Stimulated activated naive CD4-positive, alpha-beta T cell treated with Interleukin-2 at 50 U/mL for 16 hours (primary cell): ENCODE measurements at places on chromosomes 3 and 15.

GRCh38 chr3:185934767-185935464 lies 2.9 kb downstream of the TRA2B start:
- DNase-seq = no peak

DNA sequence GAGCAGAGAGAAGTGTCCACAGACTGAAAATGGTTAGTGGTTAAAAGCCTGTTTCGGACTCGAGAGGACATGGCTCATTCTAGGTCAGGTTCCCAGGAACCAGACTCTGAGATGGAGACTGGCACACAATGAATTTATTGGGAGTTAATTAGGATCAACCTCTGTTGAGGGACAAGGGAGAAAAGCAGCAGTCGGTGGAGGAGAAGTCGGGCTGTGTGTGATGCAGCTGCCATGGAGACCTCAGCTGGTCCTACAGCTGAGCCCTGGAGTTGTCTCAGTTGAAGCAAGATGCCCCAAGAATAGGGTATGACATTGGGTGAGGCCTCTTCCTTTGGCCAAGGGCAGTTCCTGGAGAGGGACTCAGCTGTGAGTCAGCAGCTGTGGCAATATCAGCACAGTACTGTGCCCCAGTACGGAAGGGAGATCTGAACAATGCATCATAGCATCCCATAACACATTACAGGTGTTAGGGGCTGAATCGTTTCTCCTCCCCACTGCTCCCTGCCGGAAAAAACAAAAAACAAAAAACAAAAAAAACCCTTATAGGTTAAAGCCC lies 105.4 kb downstream of the ABHD5 start:
- DNase-seq = no peak

DNA sequence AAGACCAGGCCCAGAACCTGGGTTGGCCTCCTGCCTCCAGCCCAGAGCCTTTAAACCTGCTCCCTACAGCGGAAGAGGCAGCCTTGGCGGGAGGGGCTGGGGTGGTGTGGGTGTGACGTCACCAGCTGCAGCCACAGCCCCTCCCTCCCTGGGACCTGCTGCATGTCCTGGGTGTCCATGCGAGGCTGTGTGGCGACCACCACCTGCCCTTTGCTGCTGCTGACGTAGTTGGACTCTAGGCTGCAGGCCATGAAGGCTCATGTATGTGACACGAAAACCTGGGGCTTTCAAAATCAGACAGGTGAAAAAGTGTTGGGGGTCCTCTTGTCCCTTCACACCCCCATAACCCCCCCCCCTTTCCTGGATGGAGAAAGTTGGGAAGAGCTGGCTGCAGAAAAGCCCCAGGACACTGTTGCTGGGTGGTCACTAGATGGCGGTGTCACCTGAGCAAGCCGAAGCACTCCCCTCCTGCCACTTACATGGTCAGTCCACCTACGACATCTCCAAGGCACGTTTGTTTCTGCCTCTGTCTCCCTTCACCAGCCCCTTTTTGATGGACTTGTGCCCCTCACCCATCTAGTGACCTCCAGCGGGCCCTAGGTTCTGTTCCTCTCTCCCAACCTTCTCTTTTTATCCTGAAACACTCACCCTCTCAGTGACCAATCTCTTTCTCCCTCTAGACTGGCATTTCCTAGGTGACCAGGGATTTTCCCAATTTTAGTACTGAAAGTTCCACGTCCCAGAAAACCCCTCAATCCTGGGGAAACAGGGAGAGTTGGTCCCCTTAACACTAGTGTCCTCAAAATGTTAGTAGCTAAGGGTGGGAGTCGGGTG lies 35.2 kb downstream of the SLC6A20 start:
- no peak for DNase-seq

DNA sequence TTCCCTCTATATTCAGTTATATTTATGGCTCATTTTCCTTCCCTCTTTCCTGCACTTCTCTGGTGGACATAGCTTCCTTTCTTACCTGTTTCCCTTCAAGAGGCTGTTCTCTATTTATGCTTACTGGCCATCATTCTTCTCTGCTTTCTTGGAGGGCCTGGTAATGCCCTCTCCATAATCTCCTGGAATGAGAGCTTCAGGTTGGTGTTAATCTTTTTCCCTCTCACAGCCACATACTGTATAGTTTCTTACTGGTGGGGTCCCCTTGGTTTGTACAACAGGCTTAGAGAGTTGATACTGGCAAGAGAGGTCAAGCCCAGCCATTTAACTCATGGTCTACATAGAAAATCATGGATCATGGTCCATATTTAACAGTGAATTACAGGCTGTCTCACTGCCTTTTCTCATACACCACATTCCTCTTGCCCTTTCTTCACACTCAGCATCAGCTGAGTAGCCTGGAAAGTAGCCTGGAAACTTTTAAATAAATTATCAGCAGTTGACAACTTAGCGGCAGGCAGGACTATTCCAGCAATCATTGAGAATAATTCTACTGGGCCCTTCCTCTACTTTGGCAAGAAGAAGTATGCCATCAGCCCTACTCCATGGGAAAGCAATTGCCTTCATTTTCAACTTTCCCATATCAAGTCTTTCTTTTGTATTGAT lies 38.0 kb upstream of the DPH6 start:
- DNase-seq = no peak

GRCh38 chr3:125085166-125085565 lies 29.4 kb upstream of the HEG1 start:
- no peak for DNase-seq

- DNase-seq = no peak
Observed at GRCh38 chr15:49387471-49387870, 35.6 kb upstream of the FGF7 start.

- no peak for DNase-seq
Observed at GRCh38 chr3:55607844-55608243, 120.7 kb upstream of the WNT5A start.

DNA sequence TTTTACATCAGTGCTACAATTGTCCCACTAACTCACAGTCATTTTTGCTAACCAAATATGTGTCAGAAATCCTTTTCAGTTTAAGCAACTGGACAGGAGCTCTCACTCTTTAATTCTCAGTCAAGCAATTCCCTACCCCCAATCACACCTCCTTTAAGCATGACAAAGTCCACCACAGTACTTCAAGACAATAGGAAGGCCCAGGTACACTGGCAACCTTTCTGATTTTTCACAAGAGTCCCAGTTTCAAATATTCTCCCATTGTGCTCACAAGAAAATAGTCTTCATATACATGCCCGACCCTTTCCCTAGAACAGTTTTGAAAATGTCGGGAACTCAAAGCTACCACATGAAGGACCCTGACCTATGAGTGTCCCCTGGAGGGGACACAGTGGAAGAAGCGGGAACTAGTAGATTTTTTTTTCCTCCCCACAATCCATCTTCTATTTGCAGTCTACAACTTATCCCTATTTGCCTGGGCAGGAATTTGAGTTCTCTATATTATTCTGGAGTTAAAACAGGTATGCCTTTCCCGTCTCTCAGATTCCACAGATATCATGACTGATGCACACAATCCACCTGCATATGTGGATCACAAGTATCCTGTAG lies 413.5 kb downstream of the TIGIT start:
- DNase-seq = no peak

- DNase-seq = no peak
Observed at GRCh38 chr3:13160619-13161018, 87.4 kb upstream of the IQSEC1 start.

GRCh38 chr3:179038216-179038898 lies 33.3 kb downstream of the ZMAT3 start:
- no peak for DNase-seq

DNA sequence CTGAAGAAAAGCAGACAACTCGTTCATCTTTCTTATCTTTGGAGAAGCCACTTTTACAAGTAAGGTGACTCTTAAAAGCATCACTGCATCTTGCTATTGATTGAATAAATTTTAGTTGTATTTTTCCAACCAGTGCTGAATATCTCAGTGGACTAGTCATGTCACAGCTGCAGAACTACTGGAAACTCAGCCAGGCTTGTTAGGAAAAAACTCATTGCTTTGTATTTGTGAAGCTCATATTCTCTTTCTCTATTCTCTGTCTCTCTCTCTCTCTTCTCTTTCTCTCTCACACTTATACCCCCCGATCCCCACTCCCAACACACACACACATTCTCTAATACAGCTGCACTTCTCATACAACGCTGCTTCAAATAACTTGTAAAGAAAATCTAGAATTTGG lies 104.3 kb downstream of the WDR76 start:
- DNase-seq = no peak
